Stimulated activated CD8-positive, alpha-beta memory T cell treated with anti-CD3 and anti-CD28 coated beads, Interleukin-7, amount 100 ng/mL, for 24 hours (primary cell): ENCODE measurements at places on chromosomes 2 and 18.

DNA sequence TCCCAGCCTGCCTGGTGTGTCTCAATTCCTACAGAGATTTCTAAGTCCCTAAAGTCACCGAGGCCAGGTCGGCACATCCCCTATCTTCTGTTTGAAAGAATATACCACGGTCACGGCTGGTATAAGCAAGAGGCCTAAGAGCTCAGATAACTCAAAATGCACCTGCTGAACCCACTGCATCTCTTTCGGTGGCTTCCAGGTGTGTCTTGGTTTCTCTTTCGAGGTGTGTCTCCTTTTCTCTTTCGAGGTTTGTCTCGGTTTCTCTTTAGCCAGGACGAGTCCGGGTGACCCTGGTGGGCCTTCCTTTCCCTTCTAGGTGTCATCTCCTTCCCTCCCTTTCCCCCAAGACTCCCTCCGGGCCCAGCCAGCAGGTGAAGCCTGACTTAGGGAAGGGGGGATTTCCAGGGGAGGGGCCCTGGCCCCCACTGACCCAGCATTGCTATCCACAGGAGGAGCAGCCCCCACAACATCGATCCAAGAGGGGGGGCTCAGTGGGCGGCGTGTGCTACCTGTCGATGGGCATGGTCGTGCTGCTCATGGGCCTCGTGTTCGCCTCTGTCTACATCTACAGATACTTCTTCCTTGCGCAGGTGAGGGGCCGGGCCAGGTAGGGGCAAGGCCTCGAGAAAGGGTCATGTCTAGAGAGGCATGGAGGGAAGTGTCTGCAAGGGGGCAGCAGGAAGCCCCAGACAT, 8.4 kb downstream of the ITM2C start:
- DNase-seq = no peak

GRCh38 chr2:238950551-238950950, 102.7 kb downstream of the TWIST2 start:
- DNase-seq = no peak

- no peak for DNase-seq
Measured at GRCh38 chr2:172248785-172249187, 146.1 kb upstream of the DLX2 start.

- DNase-seq = no peak
Measured at GRCh38 chr18:46814399-46814798, 57.5 kb upstream of the ST8SIA5 start.

GRCh38 chr18:36597636-36598035, 231.2 kb downstream of the TPGS2 start:
- no peak for DNase-seq

GRCh38 chr18:58692422-58693185, 21.3 kb downstream of the MALT1 start:
- no peak for DNase-seq

DNA sequence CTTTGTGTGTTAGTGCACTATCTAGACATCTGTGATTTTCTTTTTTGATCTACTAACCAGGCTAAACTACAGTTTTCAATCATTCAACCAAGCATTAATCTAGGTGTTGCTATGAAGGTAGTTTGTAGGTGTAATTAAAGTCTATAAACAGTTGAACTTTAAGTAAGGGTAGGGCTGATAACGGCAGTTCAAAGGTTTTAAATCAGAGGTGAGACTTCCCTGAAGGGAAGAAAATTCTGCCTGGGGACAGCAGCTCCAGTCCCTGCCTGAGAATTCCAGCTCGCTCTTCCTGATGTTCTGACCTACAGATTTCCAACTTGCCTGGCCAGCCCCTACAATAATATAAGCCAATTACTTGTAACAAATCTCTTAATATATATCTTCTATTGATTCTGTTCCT, 663.9 kb downstream of the MBD2 start:
- DNase-seq = no peak

- DNase-seq = no peak
Measured at GRCh38 chr2:158993721-158994587, 25.5 kb downstream of the TANC1 start.

- no peak for DNase-seq
Measured at GRCh38 chr18:65057439-65058083, 693.3 kb upstream of the CDH7 start.

DNA sequence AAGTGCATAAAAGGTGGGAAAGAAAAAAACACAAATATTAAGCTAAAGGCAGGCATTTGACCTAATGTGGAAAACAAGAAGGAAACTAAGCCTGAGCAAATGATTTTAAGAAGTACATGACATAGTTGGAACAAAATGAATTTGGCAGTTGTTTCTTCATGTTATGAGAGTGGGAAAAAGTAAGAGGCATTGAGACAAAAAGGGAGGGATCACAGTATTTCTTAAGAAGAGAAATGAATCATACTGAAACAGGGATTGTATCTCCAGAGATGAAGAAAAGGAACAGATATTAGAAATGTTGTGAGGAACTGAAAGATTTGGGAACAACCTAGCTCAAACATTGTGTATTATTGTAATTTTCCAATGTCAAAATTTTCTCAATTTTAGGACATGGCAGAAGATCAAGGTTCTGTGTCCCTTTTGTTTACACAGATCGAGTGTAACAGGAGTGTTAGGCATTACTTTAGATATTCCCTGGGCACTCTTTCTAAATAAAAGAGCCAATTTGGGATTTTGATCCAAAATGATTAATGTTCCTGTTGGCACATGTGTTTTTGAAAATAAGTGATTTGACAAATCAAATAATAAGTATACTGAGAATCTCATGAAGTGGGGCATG, 98.6 kb downstream of the CALCRL start:
- DNase-seq = no peak

- DNase-seq = no peak
Measured at GRCh38 chr2:109423556-109424359, 190.0 kb downstream of the SEPTIN10 start.

- DNase-seq = no peak
Measured at GRCh38 chr2:238722883-238723282, 125.0 kb upstream of the TWIST2 start.

DNA sequence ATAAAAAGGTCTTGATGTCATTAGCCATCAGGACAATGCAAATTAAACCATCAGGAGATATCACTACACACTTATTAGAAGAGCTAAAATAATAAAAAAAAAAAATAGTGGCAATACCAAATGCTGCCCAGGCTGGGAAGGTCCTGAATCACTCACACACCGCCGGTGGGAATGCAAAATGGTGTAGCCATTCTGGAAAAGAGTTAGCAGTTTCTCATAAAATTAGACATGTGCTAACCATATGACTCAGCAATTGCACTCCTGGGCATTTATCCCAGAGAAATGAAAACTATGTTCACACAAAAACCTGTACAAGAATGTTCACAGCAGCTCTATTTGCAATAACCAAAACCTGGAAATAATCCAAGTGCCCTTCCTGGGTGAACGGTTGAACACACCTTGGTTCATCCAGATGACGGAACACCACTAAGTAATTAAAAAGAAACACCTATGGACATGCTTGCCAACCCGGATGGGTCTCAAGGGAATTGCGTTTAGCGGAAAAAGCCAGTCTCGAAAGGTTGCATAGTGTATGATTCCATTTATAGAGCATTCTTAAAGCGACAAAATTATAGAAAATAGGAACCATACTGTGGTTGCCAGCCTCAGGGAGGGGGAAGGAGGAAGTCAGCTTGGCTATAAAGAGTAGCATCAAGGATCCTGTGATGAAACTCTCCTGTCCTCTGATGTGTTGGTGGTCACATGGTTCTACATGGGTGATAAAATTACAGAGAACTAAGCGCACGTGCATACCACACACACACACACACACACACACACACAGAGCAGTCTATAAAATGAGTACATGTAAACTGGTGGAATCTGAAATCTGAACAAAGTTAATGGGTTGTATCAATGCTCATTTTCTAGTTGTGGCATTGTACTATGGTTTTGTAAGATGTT, 4.6 kb downstream of the MBP start:
- no peak for DNase-seq

DNA sequence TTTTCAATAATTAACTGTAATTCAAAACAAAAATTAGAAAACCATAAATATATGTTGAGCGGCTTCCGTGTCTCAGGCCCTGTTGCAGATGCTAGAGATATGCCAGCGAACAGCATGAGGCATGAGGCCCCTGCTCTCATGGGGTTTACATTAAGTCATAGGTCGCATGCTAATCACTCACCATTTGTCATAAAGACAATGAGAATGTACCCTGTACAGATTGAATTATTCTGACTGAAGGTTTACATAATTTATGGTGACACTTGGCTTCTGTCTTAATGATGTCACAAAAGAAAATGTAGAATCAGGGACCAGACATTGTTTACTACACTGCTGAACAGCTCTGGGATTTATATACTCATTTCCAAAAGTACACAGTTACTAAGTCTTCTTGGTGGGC, 5.9 kb upstream of the VAPA start:
- DNase-seq = no peak

DNA sequence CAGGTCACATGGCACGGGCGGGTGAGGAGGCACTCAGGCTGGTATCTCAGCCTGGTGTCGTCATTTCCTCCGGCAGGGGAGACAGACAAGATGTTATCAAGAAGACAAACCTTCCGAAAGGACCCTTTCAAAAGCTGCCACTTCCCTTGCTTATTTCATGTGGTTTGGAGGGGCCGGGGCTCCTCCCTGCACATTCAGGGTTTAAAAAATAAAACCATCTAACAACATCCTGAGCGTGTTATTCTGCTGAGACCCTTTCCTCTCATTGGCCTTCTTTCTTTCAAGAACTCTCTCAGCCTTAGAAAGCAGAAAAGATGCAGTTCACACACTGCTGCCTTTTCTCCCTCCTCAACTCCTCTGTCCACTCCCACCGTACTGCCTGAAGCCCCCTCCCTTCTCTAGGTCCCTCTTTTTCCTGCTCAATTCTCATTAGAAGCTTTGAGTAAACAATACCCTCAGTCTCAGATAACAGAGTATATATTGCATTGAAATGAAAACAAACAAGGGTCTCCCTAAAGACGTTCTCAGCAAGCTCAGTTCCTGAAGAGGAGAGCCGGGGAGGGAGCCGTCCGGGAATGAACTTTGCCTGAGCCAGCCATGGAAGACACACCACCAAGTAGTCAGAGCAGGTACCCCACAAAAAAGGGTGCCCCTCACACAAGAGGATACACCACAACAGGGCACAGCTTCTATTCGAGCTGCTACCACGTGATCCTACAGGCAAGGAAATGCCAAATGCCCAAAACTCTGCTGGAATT, 9.7 kb downstream of the SMAD7 start:
- DNase-seq = peak; percentile 54

- DNase-seq = no peak
Measured at GRCh38 chr2:173226899-173227698, 127.6 kb upstream of the CDCA7 start.

GRCh38 chr18:9178557-9178956, 42.0 kb downstream of the ANKRD12 start:
- no peak for DNase-seq

GRCh38 chr2:16635791-16636699, 29.6 kb downstream of the CYRIA start:
- no peak for DNase-seq

DNA sequence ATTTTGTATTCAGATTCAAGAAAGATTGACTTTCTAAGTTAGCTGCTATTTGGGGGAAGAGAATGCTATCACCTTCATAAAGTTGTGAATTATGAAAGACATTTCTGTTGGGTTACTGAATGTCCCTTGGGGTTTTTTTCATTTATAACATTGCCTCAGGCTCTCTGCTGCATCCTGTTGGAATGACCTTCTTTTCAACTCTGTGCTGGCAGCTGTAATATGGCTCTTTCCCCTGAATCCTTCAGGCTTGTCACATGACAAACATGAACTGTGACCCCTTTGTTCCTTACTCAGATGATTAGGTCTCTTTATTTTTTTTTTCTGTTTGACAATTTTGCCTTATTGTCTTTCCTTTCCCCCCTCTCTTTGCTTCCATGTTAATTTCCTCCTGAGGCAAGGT, 159.8 kb downstream of the TAF4B start:
- no peak for DNase-seq

- no peak for DNase-seq
Measured at GRCh38 chr2:22037274-22037673, 913.5 kb downstream of the TDRD15 start.

- DNase-seq = no peak
Measured at GRCh38 chr2:189683348-189683747, 8.9 kb downstream of the ANKAR start.

DNA sequence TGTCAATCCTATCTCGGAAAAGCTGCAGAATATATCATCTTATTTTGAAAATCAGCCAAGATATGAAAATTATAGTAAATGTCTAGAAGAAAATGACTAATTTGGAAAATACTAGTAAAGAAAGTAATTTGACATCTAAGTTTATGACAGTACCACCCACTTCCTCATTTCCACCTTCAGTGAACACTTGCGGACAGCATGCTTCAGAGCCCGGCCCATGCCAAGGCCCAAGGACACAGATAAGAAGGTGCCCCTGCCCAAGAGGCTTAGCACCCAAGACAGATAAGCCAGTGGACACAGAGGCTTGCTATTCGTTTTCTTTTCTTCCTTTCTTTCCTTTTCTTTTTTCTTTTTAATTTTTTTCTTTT, 4.8 kb upstream of the KCNG2 start:
- no peak for DNase-seq

- DNase-seq = no peak
Measured at GRCh38 chr2:106185475-106186184, 8.5 kb downstream of the UXS1 start.

GRCh38 chr2:214577769-214578168, 166.9 kb downstream of the VWC2L start:
- no peak for DNase-seq

DNA sequence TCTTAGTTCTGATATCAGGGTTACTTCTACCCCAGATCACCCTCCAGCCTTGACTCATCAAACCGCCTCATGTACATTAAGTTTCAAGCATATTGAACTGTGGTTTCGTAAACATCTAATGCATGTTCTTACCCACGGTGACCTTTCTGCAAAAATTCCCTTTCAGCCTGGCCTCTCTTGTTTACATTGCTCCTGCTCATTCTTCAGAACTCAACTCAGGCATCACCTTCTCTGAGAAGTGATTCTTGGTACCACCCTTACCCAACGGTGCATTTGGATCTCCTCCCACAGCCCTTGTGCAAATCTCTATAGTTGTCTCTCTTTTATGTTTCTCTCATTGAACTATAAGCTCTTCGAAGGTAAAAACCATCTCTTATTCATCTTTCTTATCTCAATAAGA, 503.1 kb upstream of the PKDCC start:
- no peak for DNase-seq

- no peak for DNase-seq
Measured at GRCh38 chr2:226137201-226137811, 662.3 kb downstream of the IRS1 start.

DNA sequence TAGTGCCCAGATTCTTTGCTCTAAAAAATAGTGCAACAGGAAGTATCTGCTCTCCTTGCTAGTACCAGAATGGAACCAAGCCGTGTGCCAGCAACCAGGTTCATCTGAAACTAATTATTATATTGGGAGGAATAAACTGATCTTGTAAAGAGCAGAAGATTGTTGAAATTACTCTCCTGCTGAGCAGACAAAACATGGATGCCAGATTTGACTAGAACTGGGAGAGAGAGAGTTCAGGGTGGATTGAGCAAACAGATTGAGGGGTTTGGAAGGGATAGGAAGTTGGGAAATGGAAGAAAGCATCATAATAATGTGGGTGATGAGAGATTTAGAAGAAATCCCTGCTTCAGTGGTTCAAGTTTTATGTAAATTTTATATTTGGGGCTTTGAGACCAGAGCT, 160.1 kb upstream of the RASGRP3 start:
- DNase-seq = no peak

GRCh38 chr2:126776692-126777619, 121.0 kb downstream of the GYPC start:
- peak; percentile 64 for DNase-seq
